NCI-H510A treated with DMSO at 0.1 percent for 48 hours (cell line): ENCODE measurements at places on chromosomes 7 and 10.

DNA sequence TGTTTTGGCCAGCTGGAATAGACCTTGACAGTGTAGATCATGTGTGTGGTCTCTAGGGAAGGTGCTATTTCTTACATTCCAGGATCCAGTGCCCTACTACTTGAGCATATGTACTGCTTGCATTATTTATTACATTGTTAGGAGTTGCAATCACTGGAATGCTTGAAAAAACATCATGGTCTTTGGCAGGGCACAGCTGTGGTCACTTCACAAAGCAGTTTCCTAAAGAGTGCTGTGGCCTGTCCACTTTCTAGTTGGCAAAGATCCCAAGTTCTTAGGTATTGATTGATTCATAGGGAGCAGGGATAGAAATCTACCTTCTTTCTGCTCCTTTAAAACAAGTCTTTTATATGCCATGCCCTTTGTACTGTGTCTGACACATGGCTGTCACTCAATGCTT lies 4.6 kb downstream of the C7orf25 start:
- no peak for DNase-seq

DNA sequence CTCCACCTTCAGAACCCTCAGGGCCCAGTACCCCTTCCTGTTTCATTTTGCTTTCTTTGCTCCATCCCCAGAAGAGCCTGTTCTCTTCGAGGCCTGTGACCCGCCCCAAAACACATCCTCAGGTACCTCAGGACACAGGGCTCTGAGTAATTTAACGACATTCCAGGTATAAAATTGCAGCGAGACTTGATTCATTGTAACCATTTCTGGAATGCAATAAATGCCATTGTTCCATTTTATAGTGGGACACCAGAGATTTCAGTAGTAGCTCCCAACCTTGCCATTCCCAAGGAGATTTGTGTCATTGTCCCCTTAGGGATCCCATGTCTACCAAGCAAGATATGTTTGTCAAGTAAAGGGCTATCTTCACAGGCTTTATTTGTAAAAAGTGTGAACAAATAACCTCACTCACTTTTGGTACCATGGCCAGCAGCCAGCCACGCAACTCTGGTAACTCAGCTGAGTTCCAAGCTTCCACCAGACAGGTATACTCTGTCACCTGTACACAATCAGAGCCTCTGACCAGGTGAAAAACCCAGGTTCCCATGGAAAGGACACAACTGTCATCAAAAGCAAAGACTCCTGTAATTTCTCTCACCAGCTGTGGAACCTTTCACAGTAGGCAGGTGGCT lies 441.3 kb downstream of the PLXNA4 start:
- no peak for DNase-seq

DNA sequence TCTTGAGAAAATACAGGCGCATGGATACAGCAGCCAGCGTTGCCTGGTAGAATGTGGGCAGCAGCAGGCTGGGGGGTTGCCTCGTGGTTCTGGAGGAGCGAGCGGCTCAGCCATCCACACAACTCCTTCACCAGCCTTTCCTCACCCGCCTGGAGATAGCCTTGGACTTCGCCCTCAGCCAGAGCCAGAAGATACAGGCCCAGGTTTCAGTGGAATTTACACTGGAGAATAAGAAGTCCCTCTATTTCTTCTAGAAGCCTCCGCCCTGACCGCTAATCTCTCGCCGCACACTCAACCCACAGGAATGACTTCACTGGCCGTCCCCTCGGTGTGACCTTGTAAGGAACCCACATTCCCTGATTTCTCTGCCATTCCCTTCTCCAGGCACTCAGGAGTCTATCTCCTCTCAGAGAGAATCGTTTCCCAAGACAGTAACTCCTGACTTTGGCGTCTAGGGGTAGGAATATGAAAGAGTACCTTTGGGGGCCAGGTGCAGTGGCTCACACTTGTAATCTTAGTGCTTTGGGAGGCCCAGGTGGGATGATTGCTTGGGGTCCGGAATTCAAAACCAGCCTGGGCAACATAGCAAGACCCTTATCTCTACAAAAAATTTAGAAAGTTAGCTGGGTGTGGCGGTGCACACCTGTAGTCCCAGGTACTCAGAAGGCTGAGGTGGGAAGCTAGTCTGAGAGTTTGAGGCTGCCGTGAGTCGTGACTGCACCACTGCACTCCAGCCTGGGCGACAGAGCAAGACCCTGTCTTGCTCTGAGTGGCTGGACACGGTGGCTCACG lies 52.0 kb upstream of the ECHDC3 start:
- no peak for DNase-seq

GRCh38 chr10:75754096-75754831 lies 322.8 kb downstream of the LRMDA start:
- DNase-seq: no peak

- DNase-seq: no peak
Observed at GRCh38 chr7:135685306-135686084, 23.2 kb downstream of the STMP1 start.

DNA sequence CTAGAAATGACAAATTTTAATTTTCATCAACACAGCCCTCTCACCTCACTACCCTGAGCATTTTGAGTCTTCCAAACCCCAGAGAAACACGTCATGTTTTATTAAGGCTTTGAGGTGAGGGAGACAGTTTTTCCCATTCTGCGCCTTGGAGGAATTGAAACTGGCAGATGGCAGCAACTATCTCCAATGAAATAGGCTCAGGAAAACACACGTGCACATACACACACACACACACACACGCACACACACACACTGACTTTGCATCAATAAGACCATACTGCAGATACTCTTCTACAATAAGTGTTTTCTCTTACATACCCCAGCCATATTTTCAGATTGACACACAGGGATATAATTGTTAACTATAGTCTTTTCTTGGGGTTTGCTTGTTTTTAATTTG lies 3.2 kb upstream of the SFTPA2 start:
- DNase-seq: no peak

DNA sequence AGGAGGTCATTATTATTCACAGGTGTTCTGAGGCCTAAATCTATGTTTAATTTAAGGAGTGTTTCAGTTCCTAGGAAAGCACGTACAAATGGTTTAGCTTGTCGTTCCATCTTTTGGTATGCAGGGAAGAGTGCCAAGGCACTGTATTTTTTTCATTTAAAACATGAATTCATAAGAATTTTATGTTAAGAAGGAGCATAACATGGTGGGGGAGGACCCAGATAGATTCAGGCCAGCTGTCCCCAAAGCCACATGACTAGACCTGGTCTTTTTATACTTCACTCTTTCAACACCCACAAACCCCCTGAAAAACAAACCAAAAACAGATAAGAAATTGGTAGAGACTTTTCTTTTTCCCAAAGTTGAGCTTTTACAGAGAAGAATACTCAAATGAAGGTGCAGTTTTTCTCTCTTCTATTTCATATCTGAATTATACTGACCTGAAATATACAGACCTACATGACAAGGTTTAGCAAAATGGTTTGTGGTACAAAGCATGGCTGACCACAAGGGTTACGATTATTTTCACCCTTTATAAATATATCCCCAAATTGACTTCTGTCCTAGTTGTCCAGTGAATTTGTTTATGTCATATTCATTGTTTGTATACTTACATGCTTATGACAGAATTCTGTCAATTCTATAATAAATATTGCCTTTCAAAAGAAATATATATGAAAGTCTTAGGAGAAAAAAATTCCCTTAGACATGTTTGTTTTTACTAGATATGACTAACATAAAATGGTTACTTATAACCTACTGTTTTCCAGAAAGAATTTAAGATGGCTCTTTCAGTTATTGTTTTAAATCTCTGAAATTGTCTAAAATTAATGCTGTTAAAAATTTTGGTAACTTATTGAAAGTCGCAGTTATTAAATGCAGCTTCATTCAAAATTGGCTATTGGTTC lies 71.3 kb downstream of the AP3M1 start:
- DNase-seq: no peak

GRCh38 chr7:66779669-66780409 lies 39.3 kb downstream of the RABGEF1 start:
- DNase-seq: no peak

DNA sequence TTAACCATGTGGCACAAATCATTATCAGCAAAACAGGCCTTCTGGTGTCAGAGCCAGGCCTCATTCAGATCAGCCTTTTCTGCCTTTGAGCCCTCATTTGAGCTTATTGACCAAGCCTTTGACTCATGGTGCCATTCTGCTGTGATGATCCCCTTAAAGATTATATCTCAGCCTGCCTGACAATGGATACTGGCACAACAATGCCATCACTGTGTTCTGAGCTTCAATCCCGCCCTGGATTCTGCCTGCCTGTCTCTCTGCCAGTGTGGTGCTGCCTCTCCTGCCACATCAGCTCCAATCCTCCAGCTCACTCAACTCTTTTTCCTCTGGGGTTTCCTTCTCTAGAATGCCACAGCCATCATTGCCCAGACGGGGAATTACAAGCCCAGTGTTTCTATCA lies 52.6 kb downstream of the SRI start:
- DNase-seq: no peak

- DNase-seq: no peak
Observed at GRCh38 chr7:135697276-135698049, 30.5 kb downstream of the SLC13A4 start.

DNA sequence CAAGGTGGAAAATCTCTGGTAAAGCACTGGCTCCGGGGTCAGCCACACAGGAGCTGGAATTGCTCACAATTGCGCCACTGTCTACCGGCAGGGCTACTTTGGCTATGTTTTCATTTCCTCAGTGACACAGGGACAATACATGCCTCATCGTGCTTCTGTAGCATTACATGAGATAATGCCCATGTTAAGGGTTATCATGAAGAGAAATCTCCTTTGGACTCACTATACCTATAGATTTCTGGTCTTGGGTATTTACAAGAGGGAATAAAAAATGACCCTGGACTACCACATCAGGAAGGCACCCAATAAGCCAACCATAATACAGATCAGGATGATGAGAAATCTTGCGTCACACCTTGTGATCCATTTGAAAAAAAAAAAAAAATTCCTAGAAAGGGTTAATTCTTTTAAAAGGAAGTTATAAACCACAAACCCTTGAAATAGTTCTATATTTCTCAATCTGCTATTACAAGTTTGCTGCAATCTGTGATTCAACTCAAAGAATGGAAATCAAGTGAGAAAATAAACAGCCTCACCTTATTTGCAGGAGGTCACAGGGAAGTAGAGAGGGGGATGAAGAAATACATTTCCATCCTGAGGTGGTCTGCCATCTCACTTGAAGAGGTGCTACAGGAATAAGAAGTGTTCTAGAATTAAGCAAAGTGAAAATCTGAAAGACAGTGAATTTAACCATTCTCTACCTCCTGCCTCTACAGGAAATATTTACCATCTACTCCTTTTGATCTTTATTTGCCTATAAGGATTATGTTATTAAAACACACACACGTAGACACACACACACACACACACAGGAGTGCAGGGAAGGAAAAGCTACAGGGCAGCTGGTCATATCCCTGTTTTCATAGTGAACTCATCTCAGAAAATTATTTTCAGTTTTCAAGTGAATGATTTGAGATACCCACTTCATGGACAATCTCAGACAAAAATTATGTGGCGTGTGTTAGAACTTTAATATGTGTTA lies 231.3 kb upstream of the CELF2 start:
- DNase-seq: no peak

DNA sequence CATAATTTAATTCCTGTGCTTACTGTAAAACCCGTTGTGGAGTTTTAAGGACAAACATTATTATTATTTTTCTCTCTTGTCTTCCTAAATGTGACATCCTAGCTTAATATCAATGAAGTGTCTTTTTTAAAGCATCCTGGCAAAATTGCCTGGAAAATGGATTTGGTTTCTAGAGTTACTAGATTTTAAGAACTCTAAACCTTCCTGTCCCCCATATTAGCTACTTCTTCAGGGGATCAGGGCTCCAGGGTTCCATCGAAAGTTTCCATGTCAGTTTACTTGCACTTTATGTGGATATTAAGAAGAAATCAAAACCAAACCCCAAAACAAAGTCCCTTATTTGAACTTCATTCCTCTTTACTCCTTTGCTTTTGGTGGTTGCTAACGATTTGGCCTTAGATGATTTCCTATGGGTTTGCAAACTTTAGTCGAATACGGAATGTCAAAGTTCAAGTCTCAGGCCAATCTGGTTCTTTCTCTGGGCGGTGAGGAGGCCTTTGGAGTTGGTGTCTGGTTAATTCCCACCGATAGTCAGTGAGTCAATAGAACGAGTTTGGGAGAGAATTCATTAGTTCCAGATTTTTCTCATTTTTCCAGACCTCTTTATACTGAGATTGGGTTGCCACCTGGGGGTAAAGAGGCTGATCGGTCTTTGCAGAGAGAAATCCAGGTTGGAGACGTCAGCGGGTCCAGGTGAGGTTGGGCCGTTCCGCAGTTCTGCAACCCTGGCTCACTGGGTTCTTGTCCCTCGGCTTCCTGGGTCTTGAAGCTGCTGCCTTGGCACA lies 1.1 kb downstream of the CUX1 start:
- DNase-seq: no peak

GRCh38 chr7:76343294-76343930 lies 15.4 kb downstream of the YWHAG start:
- DNase-seq: no peak

GRCh38 chr7:74029089-74029785 lies 1.3 kb downstream of the ELN start:
- DNase-seq: no peak

- no peak for DNase-seq
Observed at GRCh38 chr10:119205894-119206602, 1.3 kb upstream of the GRK5 start.

- no peak for DNase-seq
Observed at GRCh38 chr10:75229971-75230370, 5.8 kb downstream of the COMTD1 start.

- no peak for DNase-seq
Observed at GRCh38 chr10:70119623-70120022, 13.0 kb downstream of the AIFM2 start.

GRCh38 chr7:41715000-41715399 lies 12.1 kb upstream of the INHBA start:
- DNase-seq: no peak

- DNase-seq: no peak
Observed at GRCh38 chr10:44415121-44415520, 30.2 kb upstream of the CXCL12 start.

DNA sequence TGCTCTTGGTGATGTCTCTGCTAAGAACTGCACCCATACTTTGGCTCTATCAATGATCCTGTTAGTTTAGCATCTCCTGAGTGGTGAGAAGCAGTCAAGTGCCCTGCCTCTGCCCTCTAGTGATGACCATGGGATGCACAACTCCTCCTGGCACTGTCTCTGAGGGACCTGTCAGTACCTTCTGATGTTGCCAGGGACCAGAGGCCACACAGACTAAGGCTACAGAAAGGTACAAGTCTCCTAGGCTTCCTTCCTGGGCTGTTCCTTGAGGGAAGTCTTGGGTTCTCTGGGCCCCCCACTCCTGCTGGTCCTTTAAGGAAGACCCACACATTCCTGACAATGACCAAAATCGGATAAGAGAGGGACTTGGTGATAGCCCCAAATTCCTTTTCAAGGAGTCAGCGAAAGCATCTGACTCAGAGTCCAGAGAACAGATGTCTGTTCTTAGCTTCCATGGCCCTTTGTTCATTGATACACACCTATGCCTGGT lies 15.3 kb downstream of the NKX2-3 start:
- DNase-seq: no peak

DNA sequence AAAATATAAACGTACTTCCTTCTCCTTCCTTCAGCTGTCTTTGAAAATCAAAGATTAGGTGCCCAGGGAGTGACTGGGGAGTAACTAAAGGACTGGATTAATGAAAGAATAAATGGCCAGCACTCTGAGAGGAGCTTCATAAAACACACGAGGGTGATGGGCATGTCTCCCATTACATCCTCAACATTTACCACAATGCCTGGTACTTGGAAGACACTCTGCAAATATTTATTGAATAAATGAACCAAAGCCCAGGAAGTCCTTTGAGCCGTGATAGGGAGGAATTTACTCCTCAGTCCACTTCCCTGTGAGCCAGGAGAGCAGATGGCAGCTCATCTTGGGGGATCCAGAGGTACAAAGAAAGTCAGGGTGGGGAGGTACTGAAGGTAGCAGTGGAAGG lies 96.3 kb downstream of the RAB11FIP2 start:
- no peak for DNase-seq
